ENCODE measurements at places on chromosomes 4 and X.

GRCh38 chr4:2402048-2402842 is 16.2 kb downstream of the ZFYVE28 start:
- no peak for DNase-seq

GRCh38 chr4:20253283-20253734 is 1.6 kb downstream of the SLIT2 start:
- no peak for DNase-seq

DNA sequence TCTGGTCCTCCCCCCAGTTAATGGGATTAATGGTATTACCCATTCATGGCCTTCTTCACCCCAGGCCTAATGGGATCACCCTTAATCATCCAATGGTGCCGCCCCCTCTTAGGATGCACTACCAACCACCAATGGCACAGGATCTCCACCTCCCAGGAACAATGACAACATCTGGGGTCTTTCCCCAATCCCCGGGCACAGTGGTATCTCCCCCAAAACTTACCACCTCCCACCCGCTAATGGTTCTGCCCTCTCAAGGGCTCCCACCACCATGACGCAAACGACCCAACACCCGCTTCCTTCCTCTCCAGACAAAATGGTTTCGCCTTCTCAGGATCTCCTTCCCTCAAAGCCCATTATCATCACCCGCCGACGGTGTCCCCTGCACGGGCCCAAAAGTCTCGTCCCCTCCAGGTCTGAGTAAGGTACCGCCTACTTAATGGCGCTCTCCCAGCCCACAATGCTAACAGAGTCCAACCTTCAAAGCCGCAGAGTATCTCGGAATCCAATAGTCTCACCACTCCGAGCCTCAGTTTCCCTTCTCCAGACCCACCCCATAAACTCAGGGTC is 458 bp downstream of the GRIPAP1 start:
- DNase-seq = peak; percentile 33

DNA sequence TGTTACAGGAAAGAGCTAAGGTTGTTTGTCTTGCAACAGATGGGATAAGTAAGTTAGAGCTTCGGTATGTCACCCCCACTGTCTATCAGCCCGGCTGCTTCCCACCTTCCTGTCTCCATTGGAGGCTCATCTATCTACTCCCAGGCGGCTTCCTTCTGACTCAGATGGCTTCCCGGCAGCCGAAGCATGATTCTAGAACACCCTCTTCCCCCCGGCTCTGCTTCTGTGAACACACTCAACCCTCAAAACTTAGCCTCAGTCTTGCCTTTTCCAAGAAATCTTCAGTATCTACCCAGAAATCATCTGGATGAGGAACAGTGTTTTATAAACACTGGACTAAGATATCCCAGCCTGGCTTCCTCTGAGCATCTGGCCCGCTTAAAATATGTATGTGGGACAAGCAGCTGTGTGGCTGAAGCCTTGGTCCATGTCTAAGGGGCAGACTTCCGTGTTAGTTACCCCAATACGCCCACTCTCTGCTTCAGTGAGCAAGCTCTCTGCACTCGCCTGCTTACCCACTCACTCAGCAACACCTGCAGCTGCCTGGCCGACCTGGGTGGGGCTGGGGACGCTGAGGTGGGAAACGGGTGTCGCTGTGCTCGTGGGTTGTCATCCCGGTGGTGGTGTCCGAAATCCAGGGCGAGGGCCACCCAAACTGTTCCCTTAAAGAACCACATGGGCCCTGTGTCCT is 12.0 kb upstream of the SLC2A9 start:
- DNase-seq = peak; percentile 85

- DNase-seq = no peak
These were observed 12.9 kb upstream of the IL13RA1 start for GRCh38 chrX:118714521-118714920.

- peak; percentile 60 for DNase-seq
These were observed 60.7 kb upstream of the ABCG2 start for GRCh38 chr4:88219099-88219498.

GRCh38 chr4:152289941-152290340 is 246.0 kb downstream of the FBXW7 start:
- DNase-seq = no peak

DNA sequence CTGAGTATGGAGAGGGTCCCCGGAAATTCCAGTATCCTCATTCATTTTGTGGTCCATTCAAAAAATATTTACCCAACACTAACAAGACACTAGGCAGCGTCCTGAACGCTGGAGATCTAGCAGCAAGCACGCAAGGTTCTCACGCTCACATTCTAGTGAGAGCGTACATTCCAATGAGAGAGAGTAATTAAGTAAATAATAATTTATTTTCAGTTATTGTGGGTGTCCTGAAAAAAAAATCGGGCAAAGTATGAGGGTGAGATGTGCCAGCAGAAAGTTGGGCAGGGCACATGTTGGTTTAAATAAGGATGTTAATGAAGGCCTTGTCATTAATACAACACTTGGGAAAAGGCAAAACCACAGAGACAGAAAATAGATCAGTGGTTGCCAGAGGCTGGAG is 4.0 kb upstream of the TMEM156 start:
- no peak for DNase-seq

- DNase-seq = no peak
These were observed 71.8 kb downstream of the C4orf46 start for GRCh38 chr4:158599765-158600498.

DNA sequence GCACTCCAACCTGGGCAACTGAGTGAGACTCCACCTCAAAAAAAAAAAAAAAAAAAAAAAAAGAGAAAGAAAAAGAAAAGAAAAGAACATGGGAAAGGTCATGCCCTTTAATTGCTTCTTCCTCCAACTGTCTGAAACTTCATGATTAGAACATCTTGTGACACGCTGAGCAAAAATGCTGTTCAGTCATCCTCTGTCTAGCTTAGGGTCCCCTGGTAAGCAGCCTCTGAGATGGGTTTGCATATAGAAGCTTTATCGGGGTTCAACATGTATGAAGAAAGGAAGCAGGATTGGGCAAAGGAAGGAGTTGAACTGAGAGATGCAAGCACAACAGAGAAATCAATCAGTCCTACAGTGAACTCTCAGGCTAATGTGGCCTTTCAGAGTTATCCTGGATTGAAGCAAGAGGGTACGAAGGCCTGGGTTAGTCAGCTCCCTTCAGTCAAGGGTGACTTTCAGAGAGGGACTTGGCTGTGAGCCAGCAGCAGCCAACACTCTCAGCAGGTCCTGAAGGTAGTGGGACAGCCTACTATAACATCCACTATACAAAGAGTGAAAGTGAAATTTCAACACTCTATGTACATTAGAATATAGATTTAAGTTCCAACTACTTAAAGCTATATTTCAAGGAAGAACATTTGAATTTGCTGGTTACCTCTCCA is 11.4 kb downstream of the MAOB start:
- DNase-seq = no peak

DNA sequence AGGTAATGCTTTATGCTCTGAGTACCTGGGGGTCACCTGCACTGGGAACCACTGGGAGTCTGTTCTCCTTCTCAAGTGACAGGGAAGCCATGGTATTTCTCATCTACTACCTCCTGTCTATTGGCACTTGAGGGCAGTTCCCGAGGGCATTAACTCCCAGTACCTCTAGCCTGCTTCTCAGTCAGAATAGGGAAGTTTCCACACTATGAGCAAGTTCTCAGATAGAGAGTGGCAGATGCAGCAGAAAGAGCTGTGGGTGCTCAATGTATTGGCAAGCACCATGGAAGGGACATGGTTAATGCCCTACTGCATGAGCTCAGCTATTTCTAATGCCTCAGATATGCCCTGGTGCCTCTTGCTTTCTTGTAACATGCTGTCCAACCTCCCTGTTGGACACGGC is 74.1 kb downstream of the ANOS1 start:
- DNase-seq = no peak

DNA sequence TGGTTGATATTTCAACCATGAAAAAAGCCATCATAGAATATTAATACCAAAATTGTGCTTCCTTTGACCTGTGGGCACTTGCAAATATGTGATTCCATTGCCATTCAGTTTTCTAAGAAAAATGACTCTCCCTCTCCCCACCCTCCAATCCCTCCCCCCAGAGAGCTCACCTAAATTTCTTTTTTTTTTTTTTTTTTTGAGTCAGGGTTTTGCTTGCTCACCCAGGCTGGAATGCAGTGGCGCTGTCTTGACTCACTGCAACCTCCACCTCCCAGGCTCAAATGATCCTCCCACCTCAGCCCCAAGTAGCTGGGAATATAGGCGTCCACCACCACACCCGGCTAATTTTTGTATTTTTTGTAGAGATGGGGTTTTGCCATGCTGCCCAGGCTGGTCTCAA is 47.0 kb downstream of the SNX25 start:
- no peak for DNase-seq

GRCh38 chr4:139286186-139286698 is 6.2 kb upstream of the MGARP start:
- no peak for DNase-seq

GRCh38 chr4:127400731-127401346 is 231.9 kb upstream of the INTU start:
- DNase-seq = peak; percentile 59

GRCh38 chrX:133652185-133652584 is 236.9 kb upstream of the GPC4 start:
- no peak for DNase-seq

DNA sequence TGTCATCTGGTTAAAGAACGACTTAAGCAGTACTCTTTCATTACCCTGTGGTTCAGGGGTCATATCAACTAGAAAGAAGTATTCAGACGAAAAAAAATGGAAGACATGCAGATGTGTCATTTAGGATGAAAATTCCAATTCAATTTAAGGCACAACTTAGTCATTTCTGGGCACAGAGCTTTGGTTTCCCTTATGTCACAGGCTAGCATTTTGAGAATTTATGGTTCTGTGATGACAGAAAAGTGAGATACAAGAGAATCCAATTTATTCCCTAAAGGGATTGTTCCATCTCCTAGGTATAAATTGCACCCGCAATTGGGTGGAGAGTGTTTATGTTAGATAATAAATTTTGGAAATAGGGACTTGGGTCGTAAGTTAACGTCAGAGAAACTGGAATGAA is 306.6 kb downstream of the STK32B start:
- no peak for DNase-seq

- DNase-seq = peak; percentile 21
These were observed 886 bp downstream of the DCLK2 start for GRCh38 chr4:150079081-150079581.

GRCh38 chrX:70252491-70252890 is 7.5 kb downstream of the P2RY4 start:
- DNase-seq = no peak
